Stimulated activated CD4-positive, alpha-beta T cell treated with anti-CD3 and anti-CD28 coated beads, TNF-alpha, amount 100 ng/mL, for 4 hours (primary cell): ENCODE measurements at places on chromosomes 13 and 19.

GRCh38 chr13:25727810-25728209 lies 324.0 kb downstream of the SHISA2 start:
- DNase-seq, result no peak

GRCh38 chr19:7815325-7815724 lies 14.7 kb upstream of the EVI5L start:
- no peak for DNase-seq

DNA sequence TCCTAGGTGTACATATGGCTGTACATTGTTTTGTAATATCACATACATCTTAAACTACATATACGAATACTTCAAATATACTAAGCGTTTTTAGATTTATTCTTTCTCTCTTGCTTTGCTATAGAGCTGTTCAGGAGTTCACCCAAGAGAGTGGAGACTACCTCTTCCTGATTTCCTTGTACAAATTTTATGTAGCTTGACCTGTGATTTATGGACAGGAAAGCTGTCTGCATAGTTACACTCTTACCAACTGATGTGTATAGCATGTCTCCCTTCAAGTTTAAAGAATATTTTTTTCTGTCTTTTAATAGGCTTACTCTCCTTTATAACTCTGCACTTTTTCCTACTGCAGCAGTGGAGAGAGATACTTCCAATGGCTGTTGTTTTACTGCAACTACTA lies 428.7 kb downstream of the NDFIP2 start:
- no peak for DNase-seq

- no peak for DNase-seq
These were observed 180.9 kb downstream of the PCCA start for GRCh38 chr13:100269837-100270236.

GRCh38 chr13:94416454-94417080 lies 62.9 kb downstream of the DCT start:
- DNase-seq, result no peak

DNA sequence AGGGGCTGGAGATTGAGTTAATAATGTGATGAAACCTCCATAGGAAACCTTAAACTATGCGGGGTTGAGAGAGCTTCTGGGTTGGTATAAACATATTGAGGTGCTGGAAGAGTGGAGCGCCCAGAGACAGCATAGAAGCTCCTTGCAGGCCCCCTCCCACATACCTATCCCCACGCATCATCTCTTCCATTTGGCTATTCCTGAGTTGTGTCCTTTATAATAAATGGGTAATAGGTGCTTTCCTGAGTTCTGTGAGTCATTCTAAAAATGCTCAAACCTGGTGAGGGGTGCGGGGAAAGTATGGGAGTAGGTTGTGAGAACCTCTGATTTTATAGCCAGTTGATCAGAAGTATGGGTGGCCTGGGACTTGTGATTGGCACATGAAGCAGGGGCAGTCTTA lies 14.6 kb downstream of the CCDC122 start:
- no peak for DNase-seq

GRCh38 chr13:91785431-91786119 lies 387.2 kb downstream of the GPC5 start:
- no peak for DNase-seq

DNA sequence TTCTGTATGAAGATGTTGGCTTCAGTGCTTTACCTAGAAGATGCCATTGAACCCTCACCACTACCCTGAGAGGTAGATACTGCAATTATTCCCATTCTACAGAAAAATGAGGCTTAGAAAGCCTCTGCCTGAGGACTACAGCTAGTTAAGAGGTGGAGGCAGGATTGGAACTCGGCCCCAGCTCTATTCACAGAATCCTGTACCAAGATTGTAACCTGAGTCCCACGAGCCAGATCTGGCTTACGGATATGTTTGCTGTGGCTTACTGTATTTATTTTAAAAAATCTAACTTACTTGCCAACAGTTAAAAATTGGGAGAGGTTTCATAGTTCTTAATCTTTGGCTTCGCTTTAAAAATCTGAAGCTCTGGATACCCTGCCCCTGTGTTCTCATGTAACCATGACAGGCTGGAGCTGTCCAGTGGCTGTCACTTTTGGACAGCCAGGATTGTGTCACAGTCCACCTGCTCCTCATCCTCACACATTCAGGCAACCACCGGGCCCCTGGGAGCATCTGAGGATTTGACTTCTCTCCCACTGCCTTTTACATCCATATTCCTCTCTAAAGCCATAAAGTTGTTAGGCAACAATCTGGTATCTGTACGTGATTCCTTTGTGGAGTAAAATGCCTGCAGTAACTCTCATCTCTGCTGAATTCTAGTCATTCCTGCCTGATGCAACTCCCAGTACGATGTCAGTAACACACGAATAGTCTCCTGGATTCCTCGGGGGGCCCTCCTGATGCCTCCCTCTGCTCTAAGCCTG lies 160.8 kb upstream of the SERP2 start:
- no peak for DNase-seq

DNA sequence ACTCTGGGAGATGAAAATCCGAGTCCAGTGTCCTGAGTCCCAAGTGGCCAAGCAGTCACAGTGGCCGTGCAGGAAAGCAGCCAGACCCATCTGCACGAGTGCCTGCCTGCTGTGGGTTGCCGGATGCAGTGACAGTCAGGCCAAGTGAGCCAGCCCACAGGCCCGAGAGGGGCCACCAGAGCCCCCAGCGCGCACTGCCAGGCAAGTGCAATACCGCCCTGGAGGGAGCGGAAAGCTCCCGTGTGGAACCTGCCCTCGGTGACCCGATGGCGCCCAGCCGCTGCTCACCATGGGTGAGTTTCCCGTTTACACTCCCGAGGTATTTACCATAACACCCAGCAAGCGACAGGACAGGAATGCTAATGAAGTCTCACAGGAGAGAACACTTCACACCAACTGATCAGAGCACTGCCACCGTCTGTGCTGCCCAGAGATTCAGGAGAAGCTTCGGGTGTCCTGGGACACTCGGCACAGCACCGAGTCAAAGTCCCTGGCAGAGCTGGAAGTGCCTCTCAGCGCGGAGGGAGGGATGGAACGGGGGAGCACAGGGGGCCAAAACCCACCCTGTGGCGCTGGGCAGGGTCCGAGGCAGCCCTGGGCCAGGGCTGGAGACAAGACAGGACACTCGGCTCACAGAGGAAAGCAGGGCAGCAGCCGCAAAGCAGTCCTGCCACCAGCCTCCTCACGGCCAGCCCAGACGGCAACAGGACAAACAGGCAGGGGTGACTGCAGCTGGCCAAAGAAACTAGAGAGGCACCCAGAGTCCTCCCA lies 21.3 kb upstream of the TINCR start:
- no peak for DNase-seq

DNA sequence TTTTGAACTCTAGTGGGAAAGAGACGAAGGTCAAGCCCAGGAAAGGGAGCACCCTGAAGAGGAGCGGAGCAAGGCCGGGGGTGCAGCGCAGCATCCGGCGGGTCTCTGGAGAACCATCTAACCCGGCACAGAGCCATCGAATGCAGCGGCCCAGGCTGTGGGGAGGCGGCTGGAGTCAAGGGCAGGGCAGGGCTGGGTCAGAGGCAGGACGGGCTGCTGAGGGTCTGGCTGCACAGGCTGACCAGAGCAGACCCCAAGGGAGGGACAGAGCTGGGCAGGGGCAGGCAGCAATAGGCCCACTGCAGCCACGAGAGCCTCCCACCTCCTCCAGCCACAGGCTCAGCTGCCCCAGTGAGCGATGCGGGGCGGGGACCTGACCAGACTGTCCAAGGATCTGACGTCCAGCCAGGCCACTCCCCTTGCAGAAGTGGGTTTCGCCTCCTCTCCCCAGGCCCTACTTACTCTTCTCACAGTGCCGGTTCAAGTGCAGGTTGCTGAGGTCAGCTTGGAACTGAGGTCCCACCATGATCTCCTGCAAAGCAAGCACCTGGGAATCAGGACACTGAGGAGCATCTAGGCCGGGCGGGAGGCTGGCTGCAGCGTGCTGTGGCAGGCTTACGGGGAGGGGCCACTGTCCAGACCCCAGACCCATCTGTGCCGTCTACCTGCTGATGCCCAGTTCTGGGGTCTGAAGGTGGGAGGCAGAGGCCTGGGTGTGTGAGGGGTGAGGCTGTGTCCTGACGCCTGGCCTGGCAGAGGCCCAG lies 19.2 kb downstream of the MIER2 start:
- DNase-seq, result no peak

DNA sequence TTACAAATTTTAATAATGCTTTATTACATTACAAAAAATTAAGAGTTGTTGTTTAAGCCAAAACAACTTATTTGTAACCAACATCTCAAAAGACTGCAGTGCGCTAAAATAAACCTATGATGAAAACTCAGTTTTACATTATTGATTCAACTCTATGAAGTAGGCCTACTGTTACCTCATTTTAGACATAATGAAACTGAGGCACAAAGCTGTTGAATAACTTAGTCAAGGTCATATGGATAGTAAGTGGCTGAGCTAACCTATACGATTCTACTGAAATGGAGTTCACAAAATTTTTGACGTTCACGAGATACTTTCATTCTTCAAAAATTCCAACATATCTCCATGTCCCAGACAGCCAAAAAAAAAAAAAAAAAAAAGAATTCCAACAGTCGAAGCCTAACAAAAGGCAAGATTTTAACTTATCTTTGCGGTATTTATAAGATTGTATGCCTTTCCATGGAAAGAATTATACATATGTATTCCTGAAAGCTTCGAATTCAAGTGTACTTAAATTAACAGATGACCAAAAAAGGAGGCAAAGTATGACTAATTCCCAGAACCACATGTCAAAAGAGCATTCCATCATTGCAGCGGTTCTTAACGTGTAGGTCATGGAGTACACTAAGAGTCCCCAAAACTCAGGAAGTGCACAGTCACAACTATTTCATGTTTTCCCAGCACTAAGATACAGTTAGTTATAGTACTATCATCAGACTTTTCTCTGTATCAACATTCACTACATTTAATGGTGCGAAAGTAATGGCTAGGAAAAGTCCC lies 69.4 kb downstream of the PSPC1 start:
- DNase-seq, result no peak

- no peak for DNase-seq
These were observed 13.8 kb downstream of the STK24 start for GRCh38 chr13:98563071-98563470.

GRCh38 chr13:87122551-87122950 lies 548.6 kb upstream of the SLITRK5 start:
- DNase-seq, result no peak

DNA sequence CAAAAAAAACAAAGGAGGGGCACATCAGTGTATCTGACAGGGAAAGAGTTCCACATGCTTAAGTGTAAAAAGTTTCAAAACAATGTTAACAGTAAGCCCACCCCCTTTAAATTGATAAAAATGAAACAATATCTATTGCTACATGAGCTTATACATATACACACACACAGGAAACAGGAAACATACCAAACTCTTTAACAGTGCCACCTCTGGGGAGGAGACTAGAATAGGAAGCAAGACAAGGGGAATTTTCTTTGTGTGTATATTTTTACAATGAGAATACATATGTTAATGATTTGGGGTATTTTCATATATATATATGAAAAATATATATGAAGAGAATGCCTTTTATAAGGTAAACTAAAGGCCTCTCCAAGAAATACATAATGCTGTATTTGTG lies 44.7 kb downstream of the TPT1 start:
- no peak for DNase-seq

DNA sequence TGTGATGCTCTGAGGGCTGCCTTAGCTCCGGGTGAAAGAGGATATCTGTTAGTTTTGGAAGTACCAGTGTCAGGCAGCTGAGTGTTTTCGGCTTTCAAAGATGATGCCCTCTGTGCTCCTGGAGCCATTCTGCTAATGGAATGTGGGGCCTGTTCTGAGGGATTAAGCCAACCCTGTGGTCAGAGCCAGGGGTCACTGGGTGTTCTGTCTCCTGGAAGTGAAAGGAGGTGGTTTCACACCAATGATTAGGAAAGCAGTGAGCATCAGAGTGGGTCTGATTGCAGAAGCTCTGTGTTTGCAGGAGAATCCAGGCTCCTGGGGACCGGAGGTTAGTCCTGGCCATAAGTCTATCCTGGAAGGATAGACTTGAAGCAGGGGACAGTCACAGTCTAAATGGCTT lies 94.6 kb downstream of the UQCRFS1 start:
- DNase-seq, result no peak

DNA sequence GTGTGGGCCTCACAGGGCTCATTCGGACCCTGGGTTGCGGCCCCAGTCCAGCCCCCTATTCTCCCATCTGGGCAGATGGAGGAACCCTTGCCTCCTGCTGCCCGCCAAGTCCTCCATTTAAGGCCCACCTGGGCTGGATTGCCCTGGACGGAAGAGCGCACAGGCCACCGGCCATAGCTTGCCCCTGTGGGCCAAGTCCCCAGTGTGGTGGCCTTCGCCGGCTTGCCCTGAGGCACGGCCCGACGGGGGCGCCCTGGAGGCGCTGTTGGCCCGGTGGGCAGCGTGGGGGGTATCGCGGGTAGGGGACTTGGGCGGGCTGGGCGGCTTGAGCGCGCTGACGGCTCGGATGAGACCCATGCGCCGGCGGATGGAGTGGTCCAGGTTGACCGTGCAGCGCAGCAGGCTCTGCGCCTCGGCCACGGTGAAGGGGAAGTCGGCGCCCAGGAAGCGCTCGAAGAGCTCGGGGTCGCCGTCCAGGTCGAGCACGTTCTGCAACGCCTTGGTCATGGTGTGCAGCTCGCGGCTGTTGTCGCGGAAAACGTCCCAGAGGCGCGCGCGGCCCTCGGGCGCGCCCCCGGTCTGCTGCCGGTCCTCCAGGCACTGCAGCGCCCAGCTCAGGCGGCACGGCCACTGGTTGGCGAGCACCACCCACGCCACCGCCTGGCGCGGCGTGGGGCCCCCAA lies 8.8 kb downstream of the NKPD1 start:
- DNase-seq, result no peak

- DNase-seq, result no peak
These were observed 159.4 kb downstream of the NHLRC3 start for GRCh38 chr13:39197647-39198007.

DNA sequence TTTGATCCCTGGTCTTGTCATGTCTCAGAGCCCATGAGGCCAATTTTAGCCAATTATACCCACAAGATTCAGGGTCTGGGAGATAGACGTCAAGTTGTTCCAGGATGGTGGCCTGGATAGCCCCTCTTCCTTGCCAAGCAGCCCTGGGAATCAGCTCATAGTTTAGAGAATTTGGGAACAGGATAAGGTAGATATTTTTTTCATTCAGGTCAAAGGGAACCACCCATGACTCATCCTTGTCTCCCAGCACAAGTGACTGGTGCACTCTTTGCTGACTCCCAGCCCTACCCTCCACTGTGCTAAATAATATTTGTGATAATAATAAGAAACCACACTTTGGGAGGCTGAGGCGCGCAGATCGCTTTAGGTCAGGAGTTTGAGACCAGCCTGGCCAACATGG lies 17.1 kb upstream of the S1PR4 start:
- no peak for DNase-seq

GRCh38 chr13:75417656-75418055 lies 64.3 kb downstream of the TBC1D4 start:
- no peak for DNase-seq

DNA sequence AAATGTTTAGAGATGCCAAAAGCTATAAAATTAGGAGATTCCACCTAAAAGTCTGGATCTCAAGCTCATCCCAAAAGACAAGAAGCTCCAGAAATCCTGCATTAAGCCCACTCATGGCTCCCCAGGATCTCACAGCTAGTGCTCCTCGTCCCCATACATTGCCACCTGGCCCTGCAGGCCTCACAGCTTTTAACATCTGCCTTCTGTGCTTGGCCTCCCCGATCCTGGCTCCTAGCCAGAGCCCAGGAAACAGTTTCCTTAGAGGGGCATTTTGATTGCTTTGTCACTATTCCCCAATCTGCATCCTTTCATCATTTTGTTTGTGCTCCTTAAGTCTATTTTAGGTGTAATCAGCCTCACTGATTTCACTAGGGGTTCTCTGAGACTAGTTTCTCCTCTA lies 14.5 kb upstream of the DCT start:
- DNase-seq, result no peak
